ENCODE measurements at places on chromosomes 7 and 10.
A peak's percentile ranks its signal among the peaks of the same experiment; 100 is the strongest.

DNA sequence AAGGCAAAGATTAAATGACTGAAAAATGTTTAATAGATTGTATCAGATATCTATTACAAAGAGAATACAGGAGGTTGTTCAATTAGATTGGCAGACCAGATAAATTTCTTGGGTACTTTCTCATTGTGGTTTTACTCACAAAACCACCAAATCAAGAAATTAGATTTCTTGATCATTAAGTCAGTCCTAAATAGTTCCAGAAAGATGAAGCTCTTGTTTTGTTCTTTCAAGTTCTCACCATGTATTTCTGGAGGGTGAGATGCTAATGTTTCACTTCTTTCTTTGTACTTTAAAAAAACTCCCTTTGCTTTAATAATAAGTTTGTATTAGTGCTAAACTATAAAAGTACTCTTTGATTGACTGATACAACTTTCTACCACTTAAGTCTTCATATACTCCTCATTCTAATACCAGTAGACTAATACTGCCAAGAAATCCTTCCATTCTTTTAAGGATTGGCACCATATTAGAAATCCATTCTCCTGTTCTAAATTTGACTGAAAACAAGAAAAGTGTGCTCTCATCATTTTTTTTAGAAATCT, 69.4 kb downstream of the RNF133 start:
- DNase-seq = no peak

- no peak for DNase-seq
Observed at GRCh38 chr7:47795631-47796030, 152.6 kb downstream of the PKD1L1 start.

DNA sequence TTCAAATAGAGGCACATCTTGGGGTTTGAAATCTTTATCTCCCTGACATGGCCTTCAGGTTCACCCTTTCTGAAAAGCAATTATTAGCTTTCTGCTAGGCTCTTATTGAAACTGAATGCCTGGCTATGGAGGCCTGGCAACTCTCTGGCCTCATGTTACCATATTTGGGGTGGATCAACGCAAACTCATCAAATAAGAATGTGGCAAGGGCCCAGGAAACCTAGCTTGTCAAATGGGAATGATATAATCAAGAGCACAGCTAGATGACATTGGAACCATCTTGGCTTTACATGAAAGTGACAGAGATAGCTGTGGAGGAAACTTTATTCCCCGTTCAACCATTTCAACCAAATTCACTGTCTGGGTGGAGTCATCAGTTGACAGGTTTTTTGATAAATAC, 202.8 kb upstream of the SMIM30 start:
- no peak for DNase-seq

- no peak for DNase-seq
Observed at GRCh38 chr10:125200396-125200795, 40.0 kb upstream of the CTBP2 start.

GRCh38 chr7:135995748-135996147, 18.6 kb upstream of the MTPN start:
- DNase-seq = no peak

- no peak for DNase-seq
Observed at GRCh38 chr10:7243873-7244272, 167.0 kb downstream of the SFMBT2 start.

DNA sequence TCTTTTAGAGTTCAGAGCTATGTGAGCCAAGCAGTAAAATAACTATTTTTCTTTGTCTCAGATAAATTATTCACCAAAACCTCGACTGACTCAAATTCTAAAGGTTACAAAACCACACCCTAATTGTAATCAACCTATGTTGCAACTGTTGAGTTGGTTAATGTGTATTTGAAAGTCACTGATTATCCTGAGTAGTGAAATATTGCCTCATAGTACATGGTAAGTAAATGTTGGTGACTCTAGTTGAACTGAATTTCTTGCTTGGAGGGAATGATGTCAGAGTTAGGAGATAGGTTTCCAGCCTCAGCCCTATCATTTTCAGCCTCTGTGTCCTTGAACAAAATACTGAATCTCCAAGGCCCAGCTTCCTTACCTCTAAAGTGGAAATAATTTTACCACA, 3.0 kb upstream of the CYP2C18 start:
- no peak for DNase-seq

DNA sequence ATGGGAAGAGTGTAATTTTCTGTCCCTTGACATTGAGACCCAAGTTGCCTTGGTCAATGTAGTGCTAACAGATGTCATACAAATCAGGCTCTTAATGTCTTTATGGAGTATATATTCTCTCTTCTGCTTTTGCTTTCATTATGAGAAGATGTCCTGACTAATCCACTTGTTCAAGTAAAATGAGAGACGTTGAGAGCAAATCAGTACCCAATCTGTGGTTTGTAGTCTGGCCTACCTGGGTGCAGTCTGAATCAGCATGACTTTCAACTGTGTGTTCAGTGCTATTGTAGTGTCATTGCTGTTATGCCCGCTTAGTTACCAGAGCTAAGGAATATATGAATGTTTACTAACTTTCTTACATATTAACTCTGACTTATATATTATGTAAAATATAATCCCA, 612.4 kb downstream of the ANKRD7 start:
- no peak for DNase-seq

DNA sequence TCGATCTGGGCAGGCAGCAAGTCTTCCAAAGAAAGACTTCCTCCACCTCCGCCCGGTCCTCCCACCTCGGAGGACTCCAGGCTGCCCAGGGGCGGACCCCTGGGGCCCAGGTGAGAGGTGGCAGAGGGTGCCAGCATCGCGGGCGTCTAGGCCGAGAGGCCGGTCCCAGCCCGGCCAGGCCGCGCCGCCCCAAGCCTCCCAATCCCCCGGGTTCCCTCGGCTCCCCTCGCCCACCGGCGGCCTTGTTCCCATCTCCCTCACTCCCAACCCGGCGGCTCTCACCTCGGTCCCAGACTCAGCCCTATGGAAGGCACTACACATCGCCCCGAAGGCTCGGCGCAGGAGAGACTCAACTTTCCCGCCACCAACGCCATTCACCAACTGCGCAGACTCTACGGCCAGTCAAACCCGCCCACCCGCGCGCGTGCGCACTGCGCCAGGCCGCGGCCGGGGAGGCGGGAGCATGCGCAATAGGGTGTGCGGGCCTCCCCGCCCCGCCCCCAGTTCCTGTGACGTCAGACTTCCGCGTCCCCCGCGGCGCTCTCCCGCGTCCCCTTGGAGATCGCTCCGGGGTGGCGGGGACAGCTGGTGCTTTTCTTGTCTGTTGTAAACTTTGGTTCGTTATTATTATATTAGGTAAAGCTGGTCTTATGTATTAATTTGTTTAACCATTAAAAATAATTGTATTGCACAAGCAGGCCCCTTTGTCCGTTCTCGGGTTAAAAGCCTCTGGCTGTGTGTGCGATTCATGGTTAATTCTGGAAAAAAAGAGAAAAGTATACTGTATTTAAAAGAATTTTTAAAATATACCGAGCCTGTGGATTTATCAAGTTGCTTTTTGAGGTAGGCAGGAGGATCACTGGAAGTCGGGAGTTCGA, at the start of gene XRCC2:
XRCC2 (minus strand) TSS at position 383 of the 878 bp plus-strand sequence; CDS start at position 321, 62 bp downstream.
- DNase-seq = peak; percentile 96

GRCh38 chr10:22615819-22616499, 98.4 kb downstream of the PIP4K2A start:
- peak; percentile 70 for DNase-seq

- DNase-seq = no peak
Observed at GRCh38 chr10:124480860-124481259, 19.2 kb downstream of the LHPP start.

DNA sequence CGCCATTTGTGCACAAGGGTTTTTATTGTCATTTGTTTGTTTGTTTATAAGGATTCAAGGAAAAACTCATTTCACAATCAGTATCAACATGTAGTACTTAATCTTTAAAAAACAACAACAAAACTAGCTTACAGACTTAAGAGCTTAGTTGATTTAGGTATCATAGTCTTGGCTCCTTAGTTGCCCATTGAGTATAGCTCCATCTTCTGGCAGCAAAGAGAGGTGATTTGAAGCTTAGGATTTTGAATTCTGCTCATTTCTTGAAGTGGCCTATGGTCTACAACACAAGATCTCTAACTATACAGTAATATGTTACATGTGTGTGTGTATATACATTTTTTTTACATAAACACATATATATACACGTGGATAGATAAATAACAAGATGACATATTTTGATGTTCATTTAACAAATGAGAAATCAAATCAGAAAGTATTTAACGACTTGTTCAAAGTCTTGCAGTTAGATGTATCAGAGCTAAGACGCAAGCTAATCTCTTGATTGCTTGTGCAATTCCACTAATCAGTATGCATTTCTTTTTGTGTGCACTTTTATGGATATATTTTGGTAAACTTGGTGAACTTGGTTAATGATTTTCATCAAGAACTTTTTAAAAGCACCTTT, 307.3 kb downstream of the CAMK1D start:
- DNase-seq = peak; percentile 54

GRCh38 chr10:97291357-97292096, 910 bp downstream of the ARHGAP19 start:
- DNase-seq = no peak

DNA sequence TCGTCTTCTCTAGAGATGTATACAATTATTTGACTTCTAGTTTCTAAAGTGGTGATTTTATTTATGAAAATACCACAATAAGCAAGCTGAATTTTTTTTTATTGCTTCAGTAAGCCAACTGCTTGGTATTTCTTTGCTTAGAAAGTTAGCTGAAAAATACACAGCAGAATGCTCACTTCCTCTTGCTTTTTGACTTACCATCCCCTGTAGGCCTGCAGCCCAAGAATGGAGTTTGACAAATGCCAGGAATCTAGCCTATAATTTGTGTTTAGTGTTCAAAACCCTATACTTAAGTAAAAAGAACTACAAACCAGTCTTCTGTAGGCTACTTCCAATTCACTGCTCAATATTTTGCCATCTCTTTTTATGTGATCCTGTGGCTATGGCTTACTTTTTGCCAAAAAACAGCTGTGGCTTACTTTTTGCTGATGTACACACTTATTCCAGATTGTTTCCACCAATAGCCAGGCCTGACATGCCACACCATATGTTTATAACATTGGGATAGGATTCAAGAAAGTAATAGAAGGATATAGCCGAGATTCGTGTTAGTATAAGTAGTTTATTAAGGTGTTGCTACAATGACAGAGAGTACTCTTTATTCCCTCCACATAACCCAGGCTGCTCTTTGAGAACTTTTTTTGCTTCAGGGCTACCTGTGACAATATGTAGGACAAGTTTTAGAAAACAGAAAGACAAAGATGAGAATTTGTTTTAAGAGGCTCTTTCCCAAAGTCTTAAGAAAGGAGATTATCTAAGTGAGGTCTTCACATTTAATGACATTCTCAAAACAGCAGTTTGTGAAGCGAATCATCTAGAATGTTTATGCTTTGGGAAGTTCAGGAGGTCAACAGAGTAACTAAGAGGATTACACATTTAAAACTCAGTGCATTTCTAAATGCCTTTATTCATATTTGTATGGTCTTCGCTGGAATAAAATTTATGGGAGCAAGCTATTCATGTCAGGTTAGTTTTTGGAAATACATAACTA, 263.9 kb upstream of the FZD1 start:
- no peak for DNase-seq

GRCh38 chr7:119545118-119545517, 727.9 kb upstream of the KCND2 start:
- no peak for DNase-seq

GRCh38 chr10:31947144-31947926, 18.7 kb upstream of the ARHGAP12 start:
- DNase-seq = no peak

DNA sequence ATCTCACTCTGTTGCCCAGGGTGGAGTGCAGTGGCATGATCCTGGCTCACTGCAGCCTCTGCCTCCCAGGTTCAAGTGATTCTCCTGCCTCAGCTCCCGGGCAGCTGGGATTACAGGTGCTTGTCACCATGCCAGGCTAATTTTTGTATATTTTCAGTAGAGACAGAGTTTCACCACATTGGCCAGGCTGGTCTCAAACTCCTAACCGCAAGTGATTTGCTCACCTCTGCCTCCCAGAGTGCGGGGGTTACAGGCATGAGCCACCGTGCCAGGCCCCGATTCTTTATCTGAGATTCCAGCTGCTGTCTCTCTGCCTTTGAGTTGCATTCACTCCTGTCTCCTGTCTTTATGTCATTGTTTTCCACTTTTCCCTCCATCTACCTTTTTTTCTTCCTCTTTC, 168.7 kb downstream of the TMEM178B start:
- DNase-seq = no peak

- no peak for DNase-seq
Observed at GRCh38 chr10:5827841-5828240, 14.6 kb upstream of the GDI2 start.

- no peak for DNase-seq
Observed at GRCh38 chr10:71622154-71622526, 97.4 kb downstream of the C10orf105 start.

DNA sequence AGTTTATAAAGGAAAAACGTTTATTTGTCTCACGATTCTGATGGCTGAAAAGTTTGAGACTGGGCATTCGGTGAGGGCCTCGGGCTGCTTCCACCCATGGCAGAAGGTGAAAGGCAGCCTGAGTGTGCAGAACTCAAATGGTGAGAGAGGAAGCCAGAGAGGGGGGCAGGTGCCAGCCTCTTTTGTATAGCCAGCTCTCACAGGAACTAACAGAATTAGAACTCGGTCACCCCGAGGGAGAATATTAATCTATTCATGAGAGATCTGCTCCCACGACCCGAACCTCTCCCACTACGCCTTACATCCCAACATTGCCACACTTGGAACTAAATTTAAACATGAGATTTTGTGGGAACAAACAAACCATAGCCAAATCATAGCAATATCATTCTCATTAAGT, 112.6 kb downstream of the ZPBP start:
- DNase-seq = no peak
